Hindlimb muscle (tissue), 1 donor: ENCODE measurements at places on chromosomes 12 and 14. TPM values are rescaled to one million over a fixed set of nuclear protein-coding genes. Genes with fewer than 3 reads are reported as not detected.

GRCh38 chr12:51862947-51863346, 14.4 kb upstream of the FIGNL2 start:
- DNase-seq = no peak

DNA sequence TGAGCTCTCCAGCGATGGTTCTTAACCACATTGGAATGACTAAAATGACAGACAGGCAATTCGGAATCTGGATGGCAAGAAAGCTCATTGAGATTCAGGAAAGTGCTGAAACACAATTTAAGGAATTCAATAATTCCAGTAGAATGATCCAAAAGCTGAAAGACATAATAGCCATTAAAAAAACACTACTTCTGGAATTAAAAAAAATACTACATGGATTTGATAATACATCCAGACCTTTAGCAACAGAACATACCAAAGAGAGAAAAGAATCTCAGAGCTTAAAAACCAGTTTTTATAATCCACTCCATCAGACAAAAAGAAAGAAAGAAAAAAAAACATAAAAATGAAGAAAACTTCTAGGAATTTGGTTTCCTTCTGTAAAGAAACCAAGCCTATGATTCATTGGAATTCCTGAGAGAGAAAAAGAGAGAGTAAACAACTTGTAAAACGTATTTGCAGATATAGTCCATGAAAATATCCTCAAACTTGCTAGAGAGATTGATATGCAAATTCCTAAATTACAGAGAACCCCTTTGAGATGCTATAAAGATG, 52.8 kb downstream of the SLCO1B1 start:
- no peak for DNase-seq

GRCh38 chr12:52675301-52675701, 4.9 kb downstream of the KRT1 start:
- DNase-seq = no peak

GRCh38 chr12:5268424-5269210, 163.3 kb upstream of the NTF3 start:
- DNase-seq = no peak

Gene SSPN
- polyA plus RNA-seq = 121 TPM

DNA sequence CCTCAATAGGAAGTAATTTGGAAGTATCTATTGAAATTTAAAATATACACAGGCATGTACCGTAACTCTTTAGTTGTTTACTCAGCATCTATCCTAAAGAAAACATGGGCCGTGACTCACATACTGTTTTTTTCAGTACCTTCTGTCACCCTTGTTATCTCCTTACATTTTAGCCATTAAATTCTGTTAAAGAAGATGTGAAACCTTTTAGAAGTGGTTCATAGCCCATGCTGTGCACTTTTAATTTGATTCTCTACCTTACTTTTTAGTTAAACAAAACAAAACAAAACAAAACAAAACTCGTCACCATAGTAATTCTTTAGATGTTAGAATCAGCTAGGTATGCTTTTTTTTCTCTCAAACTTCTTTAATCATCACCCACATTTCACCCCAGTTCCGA, 494.4 kb upstream of the RGS6 start:
- DNase-seq = no peak

Gene WNT1
- polyA plus RNA-seq = not detected

DNA sequence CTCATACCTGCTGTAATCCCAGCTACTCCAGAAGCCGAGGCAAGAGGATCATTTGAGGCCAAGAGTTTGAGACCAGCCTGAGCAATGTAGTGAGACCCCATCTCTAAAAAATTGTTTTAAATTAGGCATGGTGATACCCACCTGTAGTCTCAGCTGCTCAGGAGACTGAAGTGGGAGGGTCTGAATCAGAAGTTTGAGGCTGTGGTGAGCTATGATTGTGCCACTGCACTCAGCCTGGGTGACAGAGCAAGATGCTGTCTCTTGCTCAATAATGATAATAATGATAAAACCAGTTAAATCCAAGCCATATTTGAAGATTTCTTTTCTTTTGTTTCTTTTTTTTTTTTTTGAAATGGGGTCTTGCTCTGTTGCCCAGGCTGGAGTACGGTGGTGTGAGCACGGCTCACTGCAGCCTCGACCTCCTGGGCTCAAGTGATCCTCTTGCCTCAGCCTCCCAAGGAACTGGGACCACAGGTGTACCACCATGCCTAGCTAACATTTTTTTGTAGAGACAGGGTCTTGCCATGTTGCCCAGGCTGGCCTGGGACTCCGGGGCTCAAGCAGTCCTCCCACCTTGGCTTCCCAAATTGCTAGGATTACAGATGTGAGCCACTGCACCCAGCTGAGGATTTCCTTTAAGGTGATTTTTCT, 12.8 kb downstream of the PSMA6 start:
- no peak for DNase-seq

Gene HOXC9
- polyA plus RNA-seq = 17.4 TPM

GRCh38 chr12:9792961-9793617, 32.4 kb upstream of the CD69 start:
- DNase-seq = no peak

- DNase-seq = no peak
Observed at GRCh38 chr12:1346126-1346525, 248.3 kb downstream of the FBXL14 start.

- no peak for DNase-seq
Observed at GRCh38 chr14:101588990-101589389, 27.7 kb downstream of the DIO3 start.

Gene KRT6B
- polyA plus RNA-seq = 0.25 TPM

Gene C12orf50
- polyA plus RNA-seq = 0.27 TPM

Gene IRAK4
- 8.8 TPM for polyA plus RNA-seq

- DNase-seq = no peak
Observed at GRCh38 chr14:92495027-92495426, 18.6 kb upstream of the RIN3 start.

DNA sequence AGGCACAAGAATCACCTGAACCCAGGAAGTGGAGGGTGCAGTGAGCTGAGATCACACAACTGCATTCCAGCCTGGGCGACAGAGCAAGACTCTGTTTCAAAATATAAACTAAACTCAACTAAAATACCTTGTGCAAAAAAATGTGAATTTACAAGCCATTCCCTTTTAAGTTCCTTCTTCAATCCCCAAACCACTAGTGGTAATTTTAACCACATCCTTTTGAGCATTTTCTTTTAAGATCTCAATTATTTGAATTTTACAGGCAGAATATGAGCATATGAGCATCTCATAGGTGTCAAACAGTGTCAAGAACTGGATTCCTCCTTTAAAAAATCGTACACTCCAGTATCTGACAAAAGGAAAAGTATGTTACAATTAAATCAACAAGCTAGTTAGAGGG, 57.0 kb upstream of the NPFF start:
- DNase-seq = no peak

Gene NANOG
- polyA plus RNA-seq = 0.61 TPM

DNA sequence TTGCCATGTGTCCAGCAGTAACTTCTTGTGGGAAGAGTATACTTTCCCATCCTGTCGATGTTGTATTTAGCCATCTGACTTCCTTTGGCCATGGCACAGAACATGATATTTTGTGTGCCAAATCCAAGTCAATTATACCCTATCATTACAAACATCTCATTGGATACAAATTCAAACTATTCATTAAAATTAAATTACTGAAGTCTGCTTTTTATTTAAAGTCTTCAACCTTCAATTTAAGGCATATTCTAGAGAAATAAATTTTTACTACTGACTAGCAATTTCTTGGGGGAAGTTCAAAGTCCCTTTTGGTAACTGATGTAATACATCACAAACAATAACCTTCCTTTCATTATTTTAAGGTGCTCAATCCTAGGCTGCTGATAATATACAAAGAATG, 192.6 kb downstream of the SLC6A15 start:
- no peak for DNase-seq

Gene NKX2-1
- polyA plus RNA-seq = not detected

DNA sequence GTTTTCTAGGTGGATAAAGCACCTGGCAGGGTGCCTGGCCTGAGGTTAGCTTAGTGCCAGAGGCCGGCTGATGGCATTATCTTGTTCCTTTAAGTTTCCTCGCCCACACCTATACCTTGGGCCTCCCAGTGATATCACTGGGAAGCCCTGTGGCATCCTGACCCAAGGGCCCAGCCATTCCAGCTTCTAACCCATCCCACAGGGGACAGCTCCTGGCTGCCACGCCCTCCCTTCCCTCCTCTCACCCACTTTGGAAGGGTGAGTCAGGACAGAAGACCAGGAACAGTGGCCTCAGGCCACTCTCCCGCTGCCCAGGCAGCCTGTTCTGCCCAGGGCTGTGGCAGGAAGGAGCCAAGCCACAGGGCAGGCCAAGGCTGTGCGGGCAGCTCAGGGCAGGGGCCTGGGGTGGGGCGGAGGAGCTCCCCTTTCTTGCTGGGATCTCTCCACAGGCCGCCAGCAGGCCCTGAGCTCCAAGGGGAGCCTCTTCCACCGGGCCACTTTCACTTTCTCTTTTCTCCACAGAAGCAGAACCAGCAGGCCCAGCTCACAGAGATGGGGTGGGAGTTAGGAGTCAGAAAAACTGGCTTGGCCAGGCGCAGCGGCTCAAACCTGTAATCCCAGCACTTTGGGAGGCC, 75.1 kb downstream of the IRF2BPL start:
- DNase-seq = no peak

Gene BEGAIN
- 4.9 TPM for polyA plus RNA-seq

Gene OTUB2
- polyA plus RNA-seq = 0.67 TPM

- no peak for DNase-seq
Observed at GRCh38 chr12:93390549-93391297, 13.0 kb downstream of the NUDT4 start.

GRCh38 chr12:7017870-7018349, 366 bp downstream of the LPCAT3 start:
- no peak for DNase-seq

DNA sequence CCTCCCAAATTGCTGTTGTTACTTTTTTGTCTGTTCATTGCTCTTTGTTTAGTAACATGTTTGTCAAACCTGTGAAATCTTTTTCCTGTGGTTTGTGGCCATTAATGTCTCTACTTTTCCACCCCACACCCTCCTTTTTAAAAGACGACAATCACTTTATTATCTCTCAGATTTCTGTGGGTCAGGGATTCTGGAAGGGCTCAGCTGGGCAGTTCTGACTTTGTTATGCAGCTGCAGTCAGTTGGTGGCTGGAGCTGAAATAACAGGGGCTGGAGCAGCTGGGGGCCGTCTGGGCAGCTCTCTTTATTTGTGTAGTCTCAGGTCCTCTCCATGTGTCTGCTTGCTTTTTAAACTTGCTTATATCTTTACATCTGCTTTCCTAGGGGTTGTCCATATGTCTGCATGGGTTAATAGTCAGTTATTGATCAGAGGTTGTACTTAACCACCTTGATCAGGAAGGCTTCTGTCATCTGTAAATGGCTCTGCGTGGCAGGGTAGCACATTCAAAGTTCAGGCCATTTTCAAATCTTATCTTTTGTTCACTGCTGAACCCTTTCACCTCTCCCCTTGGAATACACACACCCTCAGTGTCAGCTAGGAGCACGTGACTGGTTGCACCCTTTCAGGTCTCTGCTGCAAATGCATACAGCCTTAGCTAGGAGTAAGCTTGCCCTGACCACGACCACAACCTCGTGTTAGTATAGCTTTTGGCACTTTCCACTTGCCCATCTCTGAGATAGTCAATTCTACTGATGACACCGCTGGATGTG, 27.9 kb downstream of the BORCS5 start:
- no peak for DNase-seq

- DNase-seq = no peak
Observed at GRCh38 chr14:93175492-93175891, 9.2 kb downstream of the MOAP1 start.

DNA sequence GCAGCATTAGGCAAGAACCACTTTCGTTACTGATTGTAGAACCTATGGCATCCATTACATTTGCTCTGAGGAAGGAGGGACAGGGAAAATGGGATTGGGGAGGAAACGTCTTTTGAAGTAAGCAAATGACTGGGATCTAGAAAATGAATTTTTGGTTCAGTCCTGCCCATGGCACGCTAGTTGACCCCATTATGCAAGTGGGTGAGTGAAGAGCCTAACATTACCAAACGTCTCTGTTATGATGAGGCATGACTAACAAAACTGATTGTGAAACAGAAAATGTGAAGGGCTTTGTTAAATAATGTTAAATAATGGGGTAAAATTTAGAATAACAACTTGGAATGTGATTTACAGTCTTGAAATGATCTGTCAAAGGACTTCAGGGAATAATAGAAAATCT, 38.9 kb downstream of the CPSF2 start:
- no peak for DNase-seq

GRCh38 chr14:101444116-101444515, 117.2 kb upstream of the DIO3 start:
- DNase-seq = no peak

GRCh38 chr12:26238341-26239121, 43.2 kb downstream of the SSPN start:
- DNase-seq = no peak

Gene SOAT2
- polyA plus RNA-seq = 0.10 TPM
